ENCODE measurements at places on chromosomes 2 and 18.

GRCh38 chr2:40343902-40344301, 108.0 kb downstream of the SLC8A1 start:
- no peak for DNase-seq

GRCh38 chr2:11830708-11831301, 84.4 kb downstream of the LPIN1 start:
- DNase-seq = no peak

DNA sequence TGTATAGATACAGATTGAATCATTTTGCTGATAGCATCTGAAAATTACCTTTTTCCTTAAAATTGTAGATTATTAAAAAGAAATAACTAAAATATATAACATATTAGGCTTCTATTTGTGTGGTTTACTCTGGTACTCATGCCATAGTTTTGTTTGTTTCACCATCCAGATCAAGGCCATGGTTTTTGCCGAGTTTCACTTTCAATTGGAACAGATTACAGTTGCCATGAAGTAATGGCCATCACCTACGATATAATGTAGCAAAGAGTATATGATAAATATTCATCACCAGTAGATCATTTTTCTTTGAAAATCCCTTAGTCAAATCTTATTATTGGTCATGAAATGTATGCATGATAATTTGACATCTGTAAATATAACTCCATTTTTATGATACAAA, 11.9 kb upstream of the DNAH7 start:
- DNase-seq = no peak

DNA sequence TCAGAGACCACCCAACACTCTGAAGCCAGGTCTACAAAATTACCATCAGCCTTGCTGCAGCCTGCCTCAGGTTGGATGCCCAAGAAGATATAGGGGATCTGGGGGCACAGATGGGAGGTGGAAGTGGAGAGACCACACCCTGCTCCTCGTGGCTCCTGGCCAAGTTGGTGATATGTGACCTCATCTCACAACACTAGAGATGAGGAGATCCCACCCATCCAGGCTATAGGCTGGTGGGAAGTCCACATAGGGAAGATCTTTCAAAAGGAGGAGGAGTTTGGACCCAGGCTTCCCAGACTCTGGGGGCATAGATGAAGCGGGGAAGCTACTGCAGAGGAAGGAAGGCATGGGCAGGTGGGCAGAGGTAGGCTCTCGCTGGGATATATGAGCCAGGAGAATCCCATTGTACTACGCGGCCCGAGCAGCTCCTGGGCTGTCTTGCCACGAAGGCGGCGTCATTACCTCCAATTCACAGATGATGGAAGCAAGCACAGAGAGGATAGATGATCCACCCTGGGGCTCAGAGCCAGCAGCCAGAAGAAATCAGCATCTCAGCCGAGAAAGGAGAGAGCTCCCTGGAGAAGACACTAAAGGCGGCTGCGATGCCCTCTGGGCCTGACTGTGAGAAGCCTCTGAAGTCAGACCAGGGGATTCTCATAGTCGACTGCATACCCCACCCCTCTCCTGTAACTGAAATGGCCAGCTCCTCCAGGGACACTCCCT, 96.0 kb downstream of the RHOB start:
- no peak for DNase-seq

GRCh38 chr2:187875261-187876141, 321.3 kb upstream of the TFPI start:
- no peak for DNase-seq

DNA sequence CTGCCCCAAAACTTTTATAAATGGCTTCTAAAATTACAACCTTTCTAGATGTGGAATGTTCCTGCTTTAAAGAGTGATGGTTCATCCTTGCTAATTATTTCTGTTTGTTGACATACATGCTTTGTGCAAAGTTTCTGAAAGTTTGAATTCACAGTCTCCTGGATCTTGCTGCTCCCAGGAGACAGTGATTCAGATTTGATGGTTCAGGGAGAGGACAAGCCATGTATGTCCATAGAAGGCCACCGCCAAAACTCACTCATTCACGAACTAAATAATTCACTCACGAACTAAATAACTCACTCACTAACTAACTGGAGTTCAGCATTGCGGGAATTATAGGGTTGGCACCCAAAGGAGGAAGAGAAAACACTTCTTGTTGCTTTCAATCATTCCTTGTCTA, 416.5 kb upstream of the ZEB2 start:
- DNase-seq = no peak

DNA sequence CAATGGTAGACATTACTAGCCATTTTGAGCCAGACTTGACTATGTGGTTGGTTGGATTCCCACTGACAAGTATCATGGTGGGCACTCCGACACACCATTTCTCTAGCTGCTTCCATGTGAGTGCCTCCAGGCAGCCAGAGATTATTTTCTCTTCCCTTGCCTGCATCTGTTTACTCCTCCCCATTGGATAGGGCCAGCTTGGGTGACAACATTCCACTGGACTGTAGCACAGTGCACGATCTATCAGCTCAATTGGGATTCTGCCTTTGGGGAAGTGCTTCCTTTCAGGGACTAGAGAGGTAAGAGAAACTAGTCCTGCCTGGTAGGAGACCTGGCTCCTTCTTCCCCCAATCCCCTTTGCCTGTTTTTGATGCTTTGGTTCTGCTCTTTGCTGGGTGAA, 49.0 kb upstream of the MAP4K3 start:
- no peak for DNase-seq

GRCh38 chr18:62880673-62881364, 165.5 kb downstream of the PHLPP1 start:
- no peak for DNase-seq

GRCh38 chr2:41695198-41696113, 352.4 kb upstream of the PKDCC start:
- DNase-seq = no peak

DNA sequence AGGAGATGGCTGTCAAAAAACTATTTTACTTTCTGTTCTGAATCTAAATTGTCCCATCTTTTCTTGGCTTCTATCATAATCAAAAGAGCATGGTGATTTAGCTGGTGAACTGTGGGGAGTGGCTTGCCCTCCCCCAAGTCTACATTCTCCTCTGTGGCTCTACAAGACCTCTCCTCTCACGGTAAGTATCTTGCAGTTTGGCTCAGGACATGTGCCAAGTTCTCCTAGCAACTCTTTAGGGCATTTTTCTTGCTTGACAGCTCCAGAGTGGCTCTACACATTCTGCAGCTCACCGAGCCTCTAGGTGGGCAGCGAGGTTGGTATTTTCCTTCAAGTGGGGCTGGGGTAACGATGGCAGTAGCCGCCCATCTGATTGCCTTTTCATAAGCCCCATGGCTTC, 29.1 kb downstream of the SLC4A5 start:
- no peak for DNase-seq

DNA sequence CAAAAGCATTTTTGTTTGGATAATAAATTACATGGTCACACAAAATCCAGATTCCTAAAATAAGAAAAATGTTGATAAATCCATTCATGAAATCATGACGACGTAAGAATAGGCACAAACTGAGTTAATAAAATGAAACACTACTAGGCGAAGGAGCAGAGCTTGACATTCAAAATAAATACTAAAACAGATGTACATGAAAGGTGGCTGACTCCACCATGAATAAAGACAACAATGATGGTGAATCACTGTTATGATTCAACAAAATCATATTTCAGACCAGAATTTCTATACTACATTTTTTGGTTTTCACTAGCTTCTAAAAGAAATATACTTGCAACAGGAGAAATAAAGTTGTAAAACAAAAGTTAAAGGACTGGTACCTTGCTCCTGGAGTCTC, 122.0 kb upstream of the RNU4ATAC start:
- no peak for DNase-seq

DNA sequence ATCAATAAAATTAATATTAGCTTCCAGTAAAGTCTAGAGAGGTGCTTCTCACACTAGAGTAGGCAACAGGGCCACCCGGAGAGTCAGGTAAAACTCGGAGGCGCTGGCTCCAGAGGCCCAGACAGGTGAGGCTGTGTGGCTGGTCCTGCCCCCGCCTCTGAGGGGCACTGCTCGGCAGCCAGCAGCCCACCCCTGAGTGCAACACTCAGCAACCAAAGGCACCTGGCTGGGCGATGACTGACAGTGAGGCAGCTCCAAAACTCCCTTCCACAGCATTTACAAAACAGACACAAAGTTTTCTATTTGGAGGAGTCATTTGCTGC, 138.8 kb upstream of the ID2 start:
- DNase-seq = no peak

GRCh38 chr2:203782262-203782976, 76.0 kb downstream of the CD28 start:
- peak; percentile 34 for DNase-seq

DNA sequence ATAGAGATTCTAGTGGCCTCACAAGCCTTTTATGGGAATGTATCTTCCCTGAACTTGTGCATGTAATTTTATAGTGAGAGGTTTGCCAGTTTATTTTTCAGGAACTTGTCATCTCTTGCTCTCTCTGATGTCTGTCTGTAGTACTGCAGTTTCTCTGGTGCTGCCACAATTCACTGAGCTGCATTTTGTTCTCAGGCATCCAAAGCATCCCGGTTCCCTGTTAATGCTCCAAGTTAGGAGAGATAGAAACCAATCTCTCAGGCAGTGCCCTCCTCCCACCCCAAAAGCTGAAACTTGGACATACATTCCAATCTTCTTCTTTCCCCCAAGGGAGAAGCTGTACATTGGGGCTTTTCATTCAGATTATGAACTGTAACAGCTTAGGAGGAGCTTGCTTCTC, 30.1 kb upstream of the GRB14 start:
- DNase-seq = no peak

GRCh38 chr2:163551616-163552373, 184.0 kb downstream of the FIGN start:
- DNase-seq = no peak
